ENCODE measurements at places on chromosomes 6 and 20.

DNA sequence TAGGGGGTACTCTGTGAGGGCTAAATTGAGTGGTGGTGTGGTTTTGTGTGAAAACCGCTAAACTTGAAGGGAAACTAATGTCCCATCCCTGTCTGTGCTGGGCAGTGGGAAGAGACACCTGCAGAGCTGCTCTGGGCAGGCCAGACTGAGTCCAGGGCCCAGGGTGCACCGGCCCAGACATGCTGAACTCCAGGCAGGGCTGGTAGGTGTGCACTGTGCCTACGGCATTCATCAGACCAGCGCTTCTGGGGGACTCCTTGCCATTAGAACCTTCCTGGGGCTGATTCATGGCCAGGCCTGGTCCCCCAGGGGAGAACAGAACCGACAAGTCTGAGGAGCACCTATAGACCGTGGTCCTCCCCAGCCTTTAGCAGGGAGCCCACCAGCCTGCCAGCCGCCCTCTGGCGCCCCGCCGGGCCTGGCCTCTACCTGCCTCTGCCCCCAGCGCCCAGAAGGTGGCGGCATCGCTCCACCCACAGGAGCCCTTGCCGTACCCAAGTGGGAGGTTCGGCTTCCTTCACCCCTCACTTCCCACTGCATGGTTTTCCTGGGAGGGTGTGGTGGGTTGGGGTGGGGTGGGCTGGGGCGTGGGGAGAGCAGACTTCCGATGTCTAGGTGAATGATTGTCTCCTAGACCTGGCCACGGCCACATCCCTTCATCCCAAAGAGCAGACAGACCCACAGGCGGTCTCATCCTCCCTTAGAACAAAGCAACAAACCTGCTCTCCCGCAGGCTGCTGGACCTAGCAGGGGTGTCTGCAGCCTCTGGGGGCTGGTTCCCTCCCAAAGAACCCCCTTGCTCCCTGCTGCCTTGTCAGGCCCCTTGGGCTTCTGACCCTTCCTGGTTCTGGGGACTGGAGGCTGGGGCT is 15.5 kb downstream of the CCDC167 start:
- peak; percentile 35 for DNase-seq

DNA sequence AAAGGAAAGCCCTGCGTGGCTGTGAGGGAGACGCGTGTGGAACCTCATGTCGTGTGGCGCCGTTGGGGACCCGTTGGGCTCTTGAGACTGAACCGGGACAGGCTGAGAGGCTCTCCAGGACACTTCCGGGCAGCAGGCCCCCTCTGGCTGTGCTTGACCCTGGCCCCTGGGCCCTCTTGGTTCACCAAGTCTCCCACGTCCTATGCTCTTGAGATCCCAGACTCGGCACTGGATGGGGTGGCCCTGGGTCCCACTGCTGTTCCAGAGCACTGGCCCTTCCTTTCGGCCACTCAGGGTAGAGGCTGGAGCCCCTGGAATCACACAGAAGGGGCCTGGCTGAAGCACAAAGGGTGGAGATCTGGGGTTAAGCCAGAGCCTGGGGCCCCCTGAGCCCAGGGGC is 30.4 kb downstream of the NTSR1 start:
- DNase-seq: no peak

GRCh38 chr6:153083869-153084268 is 47.2 kb downstream of the RGS17 start:
- no peak for DNase-seq

DNA sequence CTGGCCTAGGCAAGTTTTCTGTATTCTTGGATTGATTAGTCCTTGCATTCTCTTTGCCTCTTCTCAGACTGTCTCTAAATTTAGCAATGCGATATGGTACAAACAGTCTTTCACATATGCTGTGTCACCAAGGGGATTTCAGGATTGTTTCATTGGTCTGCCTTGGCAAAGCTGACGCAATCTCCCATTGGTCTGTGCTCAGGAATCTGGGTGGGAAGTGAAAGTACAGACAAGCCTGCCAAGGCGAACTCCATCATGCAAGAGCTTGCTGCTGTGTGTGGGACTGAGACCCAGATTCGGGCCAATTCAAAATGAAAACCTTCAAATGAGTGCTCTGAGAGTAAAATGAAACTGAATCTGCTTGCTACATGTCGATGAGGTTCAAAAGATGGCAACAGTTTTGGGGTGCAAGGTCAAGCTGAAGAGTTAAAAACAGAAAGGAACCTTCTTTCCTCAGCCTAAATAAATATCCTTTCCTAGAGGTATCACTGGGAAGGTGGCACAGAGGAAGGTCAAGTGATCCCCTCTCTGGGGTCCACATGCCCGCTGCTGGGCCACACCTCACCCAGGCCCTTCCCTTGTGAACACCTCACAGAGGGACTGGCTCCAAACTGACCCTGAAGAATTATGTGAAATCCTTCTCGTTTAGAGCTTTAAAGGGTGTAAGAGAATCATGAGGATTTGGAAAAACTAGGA is 198.8 kb upstream of the PREP start:
- DNase-seq: peak; percentile 93

DNA sequence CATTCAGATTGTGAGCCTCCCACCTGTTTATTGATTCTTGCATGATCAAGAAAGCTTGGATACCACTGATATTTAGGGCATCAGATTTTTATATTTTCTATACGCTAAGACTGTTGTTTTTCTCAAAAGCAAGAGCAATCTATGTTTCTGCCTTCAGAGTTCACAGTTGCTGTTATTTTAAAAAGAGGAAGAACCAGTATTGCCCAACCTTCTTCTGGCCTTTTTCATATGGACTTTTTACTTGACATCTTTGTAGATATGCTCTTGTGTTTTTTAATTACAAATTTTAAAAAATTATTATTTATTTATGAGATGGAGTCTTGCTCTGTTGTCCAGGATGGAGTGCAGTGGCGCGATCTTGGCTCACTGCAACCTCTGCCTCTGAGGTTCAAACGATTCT is 28.9 kb downstream of the SLC17A5 start:
- DNase-seq: peak; percentile 25

Data from CD14-positive monocyte (primary cell).